ENCODE measurements at places on chromosomes 13 and 19.

GRCh38 chr13:108595436-108596274 lies 33.8 kb upstream of the MYO16 start:
- no peak for DNase-seq

DNA sequence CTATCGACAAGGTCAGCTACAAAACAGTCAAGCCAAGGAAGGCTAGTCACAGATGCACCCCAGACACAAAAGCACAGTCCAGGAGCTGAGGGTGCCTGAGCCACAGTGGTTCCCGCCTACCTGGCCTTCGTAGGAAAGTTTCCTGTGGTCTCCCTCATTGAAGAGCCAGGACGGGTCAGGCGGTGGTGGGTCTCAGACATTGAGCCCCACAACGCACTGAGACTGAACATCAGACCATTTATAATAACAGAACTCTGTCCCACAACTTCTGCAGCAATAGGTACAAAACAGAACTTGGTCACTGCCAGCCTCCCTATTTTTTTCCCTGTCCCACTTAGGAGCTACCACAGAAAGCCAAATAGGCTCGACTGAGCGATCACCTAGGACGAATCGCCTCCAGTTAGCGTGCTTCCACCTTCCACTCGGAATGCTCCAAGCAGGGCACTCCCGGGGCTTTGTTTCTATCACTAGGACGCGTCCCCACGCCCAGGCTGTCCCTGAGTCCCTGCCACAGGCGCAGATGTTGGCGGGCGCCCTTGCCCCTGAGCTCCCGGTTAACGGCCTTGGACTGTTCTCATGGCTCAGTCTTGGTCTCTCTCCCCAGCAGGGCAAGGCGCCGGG lies 640 bp upstream of the ZNF544 start:
- DNase-seq: no peak

GRCh38 chr19:275000-275399 lies 16.2 kb downstream of the PLPP2 start:
- DNase-seq: no peak

DNA sequence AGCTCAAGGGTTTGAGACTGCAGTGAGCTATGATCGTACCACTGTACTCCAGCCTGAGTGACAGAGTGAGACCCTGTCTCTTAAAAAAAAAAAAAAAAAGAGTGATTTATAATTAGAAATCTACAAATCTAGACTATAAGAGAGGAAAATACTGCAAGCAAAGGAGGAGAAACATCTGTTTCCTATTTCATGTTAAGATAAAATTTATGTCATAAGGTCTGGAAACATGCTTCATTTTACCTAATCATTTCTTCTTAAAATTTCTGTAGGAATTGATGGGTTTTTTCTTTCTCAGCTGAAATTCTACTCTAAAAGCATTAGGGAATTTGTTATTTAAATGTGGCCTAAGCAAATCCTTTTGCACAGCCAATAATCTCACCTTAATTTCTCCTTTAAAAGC lies 53.2 kb downstream of the C13orf42 start:
- no peak for DNase-seq

- DNase-seq: no peak
Measured at GRCh38 chr13:50993934-50994333, 84.3 kb downstream of the RNASEH2B start.

GRCh38 chr19:6828698-6829633 lies 56.5 kb downstream of the VAV1 start:
- DNase-seq: no peak

GRCh38 chr19:16261584-16262368 lies 62.9 kb upstream of the KLF2 start:
- peak; percentile 24 for DNase-seq

GRCh38 chr13:45047394-45048310 lies 58.3 kb downstream of the GPALPP1 start:
- DNase-seq: peak; percentile 79

GRCh38 chr19:36113894-36114720 lies 568 bp downstream of the POLR2I start:
- DNase-seq: peak; percentile 19

DNA sequence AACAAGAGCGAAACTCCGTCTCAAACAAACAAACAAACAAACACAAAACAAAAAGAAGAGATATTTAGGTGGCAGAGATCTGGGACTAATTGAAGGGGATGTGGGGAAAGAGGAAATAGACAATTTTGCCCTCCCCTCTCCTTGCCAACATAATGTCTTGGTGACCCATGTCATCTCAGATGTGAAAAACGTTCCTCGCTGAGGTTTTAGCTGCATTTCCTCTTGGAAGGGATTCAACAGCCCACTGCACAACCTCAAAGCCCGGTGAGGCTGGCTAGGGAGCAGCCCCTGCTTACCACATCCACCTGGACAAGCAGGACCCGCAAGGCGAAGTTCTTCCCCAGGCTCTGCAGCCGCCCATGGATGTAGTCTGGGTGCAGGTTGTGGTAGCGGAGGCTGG lies 4.9 kb downstream of the ERCC1 start:
- DNase-seq: no peak

GRCh38 chr19:18931316-18932162 lies 9.5 kb downstream of the HOMER3 start:
- DNase-seq: no peak

DNA sequence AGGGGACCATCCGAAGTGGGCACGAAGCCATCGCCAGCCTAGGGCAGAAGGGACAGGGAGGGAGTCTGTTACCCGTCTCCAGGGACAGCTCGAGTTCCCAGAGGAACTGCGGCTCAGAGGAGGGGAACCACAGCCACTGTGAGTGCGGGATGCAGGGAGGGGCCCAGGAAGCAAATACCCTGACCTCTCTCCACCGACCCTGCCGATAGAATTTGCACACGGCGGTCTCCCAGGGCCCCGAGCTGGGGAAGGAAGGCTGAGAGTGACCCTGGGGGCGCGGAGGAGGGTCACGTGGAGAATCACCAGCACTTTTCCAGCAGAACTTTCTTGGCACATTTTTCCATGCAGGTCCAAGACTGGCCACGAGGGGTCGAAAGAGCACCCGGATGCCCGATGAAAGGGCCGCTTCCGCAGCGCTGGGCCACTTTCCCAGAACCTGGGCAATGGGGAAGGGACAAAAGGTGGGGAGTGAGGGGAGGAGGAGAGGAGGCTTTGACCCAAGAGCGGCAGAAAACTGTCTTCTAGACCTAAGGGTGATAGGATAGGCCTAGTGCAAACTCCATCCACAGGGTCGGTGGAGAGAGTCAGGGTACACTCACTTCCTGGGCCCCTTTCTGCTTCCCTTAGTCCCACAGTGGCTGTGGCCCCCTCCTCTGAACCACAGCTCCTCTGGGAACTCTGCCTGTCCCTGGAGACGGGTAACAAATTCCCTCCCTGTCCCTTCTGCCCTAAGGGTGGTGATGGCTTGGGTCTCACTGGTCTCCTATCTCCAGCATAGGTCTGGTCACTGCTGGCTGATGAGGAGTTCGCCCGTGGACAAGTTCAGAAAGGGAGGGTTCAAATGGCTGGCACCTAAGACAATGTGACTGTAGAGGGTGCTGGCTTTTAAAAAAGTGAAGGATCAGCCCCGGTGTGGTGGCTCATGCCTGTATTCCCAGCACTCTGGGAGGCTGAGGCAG lies 5.3 kb upstream of the GPR4 start:
- peak; percentile 38 for DNase-seq

DNA sequence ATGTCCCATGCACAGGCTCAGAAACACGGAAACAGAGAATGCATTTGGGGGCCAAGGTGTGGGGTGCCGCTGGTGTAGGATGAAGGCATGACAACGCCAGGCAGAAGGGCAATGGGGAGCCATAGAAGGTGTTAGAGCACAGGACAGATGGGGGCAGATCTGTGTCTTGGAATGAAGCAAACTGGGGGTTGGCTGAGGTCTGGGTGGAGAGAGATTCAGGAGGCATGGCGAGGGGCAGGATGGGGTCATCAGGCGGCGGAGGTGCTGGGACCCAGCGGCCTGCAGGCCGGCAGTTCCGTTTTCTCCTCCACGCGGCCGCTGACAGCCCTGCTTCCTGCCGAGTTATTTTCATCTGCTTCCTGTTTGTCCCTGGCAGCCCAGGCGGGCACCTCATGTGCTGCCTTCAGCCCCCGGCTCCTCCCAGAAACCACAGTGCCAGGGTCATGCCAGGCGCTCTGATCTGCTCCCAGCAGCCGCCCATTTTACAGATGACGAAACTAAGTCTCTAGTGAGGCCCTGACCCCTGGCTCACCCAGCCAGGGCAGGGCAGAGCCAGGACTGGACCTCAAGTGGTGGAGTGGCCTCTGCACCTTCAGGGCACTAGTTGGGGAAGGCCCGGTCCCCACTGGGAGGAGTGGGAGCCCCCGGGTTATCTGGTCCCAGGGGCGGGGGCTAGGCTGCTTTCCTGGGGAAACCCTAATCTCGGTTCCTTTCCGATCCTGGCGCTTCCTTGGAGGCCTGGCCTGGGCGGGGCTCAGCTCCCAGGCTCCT lies 2.2 kb downstream of the ARHGAP45 start:
- peak; percentile 67 for DNase-seq

DNA sequence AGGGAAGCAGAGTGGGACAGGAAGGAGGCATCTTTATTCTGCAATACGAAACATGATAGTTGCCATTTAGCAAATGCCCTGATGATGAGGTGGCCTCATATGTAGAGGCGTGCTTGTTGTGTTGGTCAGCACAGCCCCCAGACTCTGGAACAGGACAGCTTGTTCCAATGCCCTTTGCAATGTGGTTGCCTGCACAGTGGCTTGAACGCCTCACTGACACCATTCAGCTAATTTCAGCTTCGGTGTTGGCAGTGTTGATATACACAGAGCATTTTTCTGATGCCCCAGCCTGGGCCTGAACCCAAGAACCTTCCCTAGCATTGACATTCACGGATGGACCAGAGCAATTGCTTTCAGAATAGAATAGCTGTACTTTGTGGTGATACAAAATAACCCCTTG lies 133.3 kb downstream of the HS6ST3 start:
- no peak for DNase-seq

GRCh38 chr19:40717880-40718773 lies 1.2 kb downstream of the ITPKC start:
- DNase-seq: no peak

DNA sequence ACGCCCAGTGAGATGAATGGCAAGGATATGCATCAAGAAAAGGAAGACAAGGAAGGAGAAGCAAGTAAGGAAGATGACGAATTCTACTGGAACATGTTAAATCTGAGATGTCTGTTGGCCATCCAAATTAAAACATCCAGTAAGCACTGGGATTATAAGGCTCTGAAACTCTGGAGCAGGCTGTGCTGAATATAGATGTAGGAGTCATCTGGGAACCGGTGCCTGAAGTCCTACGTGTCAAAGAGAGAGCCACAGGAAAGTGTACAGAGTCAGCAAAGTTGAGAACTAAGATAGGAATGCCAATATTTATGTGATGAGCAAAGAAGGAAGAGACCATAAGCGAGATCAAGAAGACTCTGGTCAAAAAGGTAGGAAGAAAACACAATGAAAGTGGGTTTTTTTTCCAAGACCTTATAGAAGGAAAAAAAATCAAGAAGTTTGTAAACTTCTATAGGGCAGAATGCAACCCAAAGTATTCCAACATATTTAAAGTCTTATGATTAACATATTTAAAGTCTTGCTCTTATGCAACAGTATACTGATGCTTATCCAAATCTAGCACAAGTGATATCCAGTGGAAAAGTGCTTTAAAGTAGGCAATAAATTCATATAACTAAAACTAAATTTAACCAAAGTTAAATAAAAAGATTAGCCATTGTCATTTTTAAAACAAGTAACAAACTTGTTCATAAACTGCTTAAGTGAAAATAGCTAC lies 51.2 kb upstream of the EEF1AKMT1 start:
- DNase-seq: no peak

GRCh38 chr13:111953546-111954178 lies 113.3 kb upstream of the SOX1 start:
- DNase-seq: no peak

- DNase-seq: no peak
Measured at GRCh38 chr13:112770504-112770903, 80.7 kb downstream of the ATP11A start.

GRCh38 chr19:41415154-41415571 lies 12.0 kb downstream of the B3GNT8 start:
- no peak for DNase-seq

DNA sequence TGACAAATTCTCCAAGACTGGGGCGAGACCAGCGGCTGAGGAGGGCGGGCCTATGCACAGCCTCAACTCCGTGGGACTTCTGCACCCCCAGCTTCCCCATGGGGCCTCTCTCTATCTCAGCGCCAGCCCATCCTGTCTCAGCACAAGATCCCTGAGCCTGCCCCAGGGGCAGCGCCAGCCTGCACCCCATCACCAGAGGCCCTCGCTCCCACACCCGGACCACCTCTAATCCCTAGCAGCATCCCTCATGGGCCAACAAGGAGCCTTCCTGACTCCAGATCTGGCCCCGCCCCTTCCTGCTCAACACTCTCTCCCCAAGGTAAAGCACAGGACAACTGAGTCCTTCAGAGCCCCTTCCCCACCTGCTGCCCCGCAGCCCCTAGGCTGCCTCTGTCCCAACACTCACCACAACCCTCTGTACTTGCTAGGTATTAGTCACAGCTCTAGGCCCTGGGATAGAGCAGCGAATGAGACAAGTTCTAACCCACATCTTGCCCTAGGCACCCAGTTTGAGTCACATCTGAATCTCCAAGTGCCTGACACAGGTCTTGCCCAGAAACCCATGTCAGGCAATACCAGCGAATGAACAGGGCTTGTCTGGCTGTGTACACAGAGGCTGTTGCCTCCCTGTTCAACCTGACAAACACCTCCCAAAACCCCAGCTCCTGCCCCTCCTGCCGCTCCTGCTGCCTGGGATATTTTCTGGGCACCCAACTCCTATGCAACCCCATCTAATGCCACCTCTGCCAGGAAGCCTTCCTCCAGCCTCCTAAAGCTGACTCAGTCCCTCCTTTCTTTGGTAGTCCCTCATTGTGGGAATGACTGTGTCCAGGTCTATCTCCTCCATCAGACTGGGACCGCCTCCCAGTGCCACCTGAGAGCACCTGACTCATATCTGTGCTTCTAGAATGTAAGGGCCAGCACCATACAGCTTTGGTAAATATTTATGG lies 18.6 kb downstream of the GRIK5 start:
- DNase-seq: no peak

DNA sequence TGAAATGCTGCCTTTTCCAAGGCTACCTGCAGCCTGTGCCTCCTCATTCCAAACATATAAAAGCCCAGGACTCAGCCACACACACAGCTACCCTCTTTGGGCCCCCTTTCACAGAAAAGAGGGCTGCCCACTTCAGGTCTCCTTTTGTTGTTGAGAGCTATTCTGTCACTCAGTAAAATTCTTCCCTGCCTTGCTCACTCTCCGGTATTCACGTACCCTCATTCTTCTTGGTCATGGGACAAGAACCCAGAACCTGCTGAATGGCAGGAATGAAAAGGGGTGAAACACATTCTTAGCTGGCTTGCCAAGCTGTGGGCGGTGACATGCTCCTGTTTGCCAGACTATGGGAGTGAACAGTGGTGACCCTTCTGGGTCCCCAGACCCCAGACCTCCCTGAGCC lies 338.0 kb upstream of the ATXN8OS start:
- no peak for DNase-seq

GRCh38 chr13:97723655-97724054 lies 229.8 kb upstream of the IPO5 start:
- DNase-seq: no peak

DNA sequence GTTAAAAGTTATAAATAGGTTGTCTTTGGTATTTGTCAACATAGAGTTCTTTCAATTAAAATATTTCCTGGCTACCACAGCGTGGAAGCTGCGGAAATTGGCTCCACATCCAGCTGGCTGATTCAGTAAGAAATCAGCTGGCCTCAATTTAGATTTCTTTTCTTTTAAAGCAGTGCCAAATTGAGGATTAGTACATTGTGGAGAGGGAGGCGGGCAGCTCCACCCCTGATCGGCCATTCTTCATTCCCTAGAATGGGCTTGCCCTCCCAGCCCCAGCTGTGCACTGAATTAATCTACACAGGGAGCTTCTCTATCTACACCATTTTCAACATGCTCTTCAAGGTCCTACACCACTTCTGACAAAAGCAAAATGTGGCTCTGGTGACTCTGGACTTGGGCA lies 624.8 kb downstream of the DACH1 start:
- no peak for DNase-seq

Measured in activated CD4-positive, alpha-beta T cell treated with anti-CD3 and anti-CD28 coated beads for 4 hours (primary cell).